ENCODE measurements at places on chromosomes 11 and 22. TPM values are rescaled to one million over a fixed set of nuclear protein-coding genes. Genes with fewer than 3 reads are reported as not detected.

RFPL3 gene
- not detected for total RNA-seq

OR52I1 gene
- total RNA-seq: not detected

OR10G4 gene
- total RNA-seq: not detected

XPNPEP3 gene
- 5.8 TPM for total RNA-seq

LUZP2 gene
- total RNA-seq: 0.12 TPM

BATF2 gene
- total RNA-seq: 0.26 TPM

OR5P2 gene
- not detected for total RNA-seq

TTC36 gene
- total RNA-seq: 0.26 TPM

WT1 gene
- total RNA-seq: not detected

PITPNM1 gene
- total RNA-seq: 41.4 TPM

NLRP6 gene
- not detected for total RNA-seq

MMP7 gene
- total RNA-seq: not detected

SRSF8 gene
- 16.8 TPM for total RNA-seq

HTR3A gene
- not detected for total RNA-seq

BIK gene
- total RNA-seq: not detected

SPON1 gene
- total RNA-seq: 4.6 TPM

BIRC3 gene
- total RNA-seq: 0.92 TPM

APLNR gene
- total RNA-seq: 0.66 TPM

RBFOX2 gene
- 169 TPM for total RNA-seq

KDELR3 gene
- 125 TPM for total RNA-seq

TSKU gene
- total RNA-seq: 6.3 TPM

SHANK2 gene
- 2.6 TPM for total RNA-seq

MAJIN gene
- not detected for total RNA-seq

CHST1 gene
- total RNA-seq: 1.2 TPM

SCUBE2 gene
- 5.5 TPM for total RNA-seq

GP1BB gene
- total RNA-seq: 2.1 TPM

FGF19 gene
- not detected for total RNA-seq

RAC2 gene
- total RNA-seq: 3.0 TPM

PTH gene
- not detected for total RNA-seq

All from aortic smooth muscle cell (primary cell).